ENCODE measurements at places on chromosomes 13 and 19. TPM values are rescaled to one million over a fixed set of nuclear protein-coding genes. Genes with fewer than 3 reads are reported as not detected.

Gene NDUFS7
- total RNA-seq: 62.4 TPM

Gene MBD3L2B
- not detected for total RNA-seq

Gene RFPL4AL1
- not detected for total RNA-seq

Gene C19orf85
- total RNA-seq: not detected

Gene NUFIP1
- 2.3 TPM for total RNA-seq

Gene CYP2A6
- not detected for total RNA-seq

Gene UBE2L5
- not detected for total RNA-seq

Gene USHBP1
- total RNA-seq: 11.4 TPM

Gene UGGT2
- total RNA-seq: 43.7 TPM

Data from endothelial cell of coronary artery (primary cell).